Stimulated activated CD8-positive, alpha-beta memory T cell treated with anti-CD3 and anti-CD28 coated beads, Interleukin-4, amount 100 ng/mL, for 48 hours (primary cell): ENCODE measurements at places on chromosomes 4 and X.
A peak's percentile ranks its signal among the peaks of the same experiment; 100 is the strongest.

DNA sequence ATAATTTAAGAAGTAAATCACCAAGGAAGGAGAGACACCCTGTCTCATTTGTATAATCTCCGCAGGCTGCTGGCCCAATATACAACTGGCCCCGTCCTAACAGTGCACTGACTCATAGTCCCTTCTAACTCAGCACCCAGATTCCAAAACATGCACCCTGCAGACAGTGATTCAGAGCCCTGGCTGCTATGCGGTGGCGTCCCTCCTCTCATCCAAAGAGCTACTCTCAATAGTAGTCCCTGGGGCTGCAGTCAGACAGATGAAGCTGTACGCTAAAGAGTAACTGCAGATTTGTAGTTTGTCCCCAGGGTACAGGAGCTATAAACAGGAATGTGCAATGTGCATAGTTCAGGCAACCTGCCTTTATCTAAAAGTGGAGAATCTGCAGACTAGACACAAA, 23.0 kb downstream of the GABRA3 start:
- DNase-seq, result no peak

DNA sequence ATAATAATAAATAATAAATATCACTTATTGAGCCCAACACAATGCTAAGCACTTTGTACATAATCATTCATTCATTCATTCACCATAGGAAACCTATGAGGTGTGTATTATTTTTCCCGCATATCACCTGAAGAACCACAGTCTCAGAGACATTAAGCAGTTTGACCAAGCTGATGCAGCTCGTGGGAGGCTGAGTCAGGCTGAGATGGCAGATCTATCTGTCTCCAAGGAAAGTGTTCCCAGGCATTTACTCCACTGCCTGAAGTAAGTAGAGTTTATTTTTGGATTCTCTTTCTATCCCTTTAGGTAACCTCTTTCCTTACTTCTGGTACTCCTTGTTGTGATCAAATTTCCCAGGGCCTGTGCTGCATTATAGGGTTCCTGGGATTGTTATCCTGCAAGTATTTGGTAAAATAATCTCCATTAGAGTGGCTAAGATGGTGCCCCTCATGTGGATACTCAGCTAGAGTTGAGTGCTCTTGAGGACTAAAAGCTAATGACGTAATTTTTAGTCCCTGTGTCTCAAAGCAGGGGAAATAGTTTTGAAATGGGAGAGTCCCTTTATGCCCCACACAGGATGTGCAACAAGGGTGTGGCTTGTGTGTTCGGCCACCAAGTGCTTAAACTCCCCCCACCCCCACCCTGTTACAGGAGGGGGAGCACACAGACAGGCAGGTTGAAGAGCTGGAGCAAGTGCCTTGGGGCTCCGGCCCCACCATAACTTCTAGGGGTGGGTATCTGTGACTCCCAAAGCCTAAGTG, 467.0 kb downstream of the STIM2 start:
- no peak for DNase-seq

GRCh38 chrX:11698702-11699101, 33.0 kb upstream of the ARHGAP6 start:
- DNase-seq, result no peak

GRCh38 chrX:39260965-39261364, 459.7 kb downstream of the MID1IP1 start:
- DNase-seq, result no peak

- no peak for DNase-seq
Observed at GRCh38 chr4:3447431-3448395, 5.9 kb downstream of the HGFAC start.

GRCh38 chr4:82201805-82202641, 171.8 kb downstream of the HNRNPD start:
- peak; percentile 68 for DNase-seq

GRCh38 chrX:14039344-14039743, 9.7 kb upstream of the GEMIN8 start:
- peak; percentile 58 for DNase-seq

DNA sequence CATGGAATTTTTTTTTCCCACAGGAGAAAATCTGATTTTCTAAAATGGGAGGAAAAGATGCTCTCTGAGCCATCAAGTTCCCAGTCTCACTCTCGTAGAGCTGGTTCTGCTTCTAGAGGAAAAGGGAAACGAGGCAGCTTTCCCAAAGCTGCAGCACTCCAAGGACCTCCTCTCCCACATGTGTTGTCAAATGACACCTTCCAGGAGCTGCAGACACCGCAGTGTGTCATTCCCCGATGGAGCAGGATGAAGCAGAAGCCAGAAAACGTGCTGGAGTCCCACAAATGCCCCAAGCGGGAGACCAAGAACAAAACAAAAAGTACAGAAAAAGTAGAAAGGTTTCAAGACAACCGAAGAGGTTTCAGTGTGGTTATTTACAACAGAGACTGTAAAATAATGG, 348.1 kb downstream of the ARHGAP10 start:
- no peak for DNase-seq

- DNase-seq, result no peak
Observed at GRCh38 chr4:142824368-142824767, 21.7 kb downstream of the INPP4B start.

- DNase-seq, result no peak
Observed at GRCh38 chrX:38595801-38596200, 34.5 kb downstream of the TSPAN7 start.

DNA sequence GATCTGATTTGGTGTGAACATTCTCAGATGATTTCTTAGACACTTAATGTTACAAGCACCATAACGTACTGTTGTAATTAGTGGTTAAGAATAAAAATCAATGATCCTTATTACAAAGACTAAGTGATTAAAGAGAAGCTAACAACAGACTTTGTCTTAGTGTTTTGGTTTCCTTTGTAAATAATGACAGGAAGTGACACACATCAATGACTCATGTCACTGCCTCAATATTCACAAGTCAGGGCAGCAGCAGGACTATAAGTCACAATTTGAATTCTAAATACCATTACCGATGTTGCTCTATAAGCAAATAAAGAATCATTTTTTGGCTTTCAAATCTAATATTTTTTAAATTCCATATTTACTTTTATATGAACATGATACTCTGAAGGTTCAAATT, 115.8 kb upstream of the FAT4 start:
- DNase-seq, result no peak

DNA sequence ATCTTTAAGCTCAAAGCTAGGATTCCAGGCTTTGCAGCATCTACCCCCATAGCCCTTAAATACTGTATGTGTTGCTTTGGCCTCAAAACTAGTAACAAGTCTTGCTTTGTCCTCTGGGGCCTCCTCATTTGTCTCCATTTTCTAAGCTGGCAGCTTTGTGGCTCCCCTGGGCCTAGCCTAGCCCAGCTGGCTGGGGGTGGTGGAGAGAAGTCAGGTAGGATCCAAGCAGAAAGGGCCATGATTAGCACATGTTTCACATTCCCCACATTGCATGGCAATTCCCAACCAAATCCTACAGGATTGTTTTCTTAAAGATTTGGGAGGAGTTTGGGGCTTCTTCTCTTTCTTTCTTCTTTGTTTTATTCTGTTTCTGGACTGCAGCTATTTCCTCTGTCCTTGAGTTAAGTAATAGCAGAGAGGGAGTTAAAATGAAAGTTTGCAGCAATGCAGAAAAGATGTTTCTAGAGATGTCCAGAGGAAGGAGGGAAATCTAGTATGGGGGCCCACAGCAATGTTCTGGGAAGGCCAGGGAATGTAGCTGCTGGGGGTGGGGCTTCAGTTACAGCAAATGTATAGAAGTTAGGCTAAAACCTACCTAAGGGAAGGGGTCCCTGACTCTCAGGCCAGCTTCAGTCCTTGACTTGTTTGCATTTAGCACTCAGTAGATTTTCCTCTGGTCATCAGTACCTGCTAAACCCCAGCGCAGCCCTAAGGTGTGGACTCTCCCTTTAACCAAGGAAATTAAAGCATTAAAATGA, 92.1 kb downstream of the SHROOM4 start:
- DNase-seq, result no peak

- no peak for DNase-seq
Observed at GRCh38 chrX:87808576-87809243, 291.1 kb downstream of the KLHL4 start.

GRCh38 chr4:105741548-105741947, 33.0 kb downstream of the GSTCD start:
- no peak for DNase-seq

- DNase-seq, result no peak
Observed at GRCh38 chrX:105273326-105273725, 52.8 kb upstream of the TEX13A start.

DNA sequence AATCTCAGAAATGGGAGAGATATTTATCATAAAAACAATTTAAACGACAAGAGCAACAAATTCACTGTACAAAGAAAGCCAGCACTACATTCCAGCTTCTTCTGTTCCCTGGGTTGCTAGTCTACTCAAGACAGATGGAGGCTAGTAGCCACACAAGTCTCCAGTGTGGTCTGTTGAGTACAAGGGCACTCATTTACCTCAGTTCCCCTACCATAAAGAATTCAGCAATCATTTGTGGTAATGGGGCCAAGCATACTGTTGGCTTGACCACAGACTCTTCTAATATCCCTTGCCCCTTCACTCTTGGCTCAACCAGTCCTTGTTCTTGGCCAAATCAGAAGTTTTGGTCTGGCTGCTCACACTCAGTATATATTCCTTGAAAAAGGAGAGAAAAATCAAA, 212.3 kb downstream of the COX18 start:
- no peak for DNase-seq

GRCh38 chr4:99749445-99750391, 66.9 kb upstream of the DAPP1 start:
- DNase-seq, result no peak

DNA sequence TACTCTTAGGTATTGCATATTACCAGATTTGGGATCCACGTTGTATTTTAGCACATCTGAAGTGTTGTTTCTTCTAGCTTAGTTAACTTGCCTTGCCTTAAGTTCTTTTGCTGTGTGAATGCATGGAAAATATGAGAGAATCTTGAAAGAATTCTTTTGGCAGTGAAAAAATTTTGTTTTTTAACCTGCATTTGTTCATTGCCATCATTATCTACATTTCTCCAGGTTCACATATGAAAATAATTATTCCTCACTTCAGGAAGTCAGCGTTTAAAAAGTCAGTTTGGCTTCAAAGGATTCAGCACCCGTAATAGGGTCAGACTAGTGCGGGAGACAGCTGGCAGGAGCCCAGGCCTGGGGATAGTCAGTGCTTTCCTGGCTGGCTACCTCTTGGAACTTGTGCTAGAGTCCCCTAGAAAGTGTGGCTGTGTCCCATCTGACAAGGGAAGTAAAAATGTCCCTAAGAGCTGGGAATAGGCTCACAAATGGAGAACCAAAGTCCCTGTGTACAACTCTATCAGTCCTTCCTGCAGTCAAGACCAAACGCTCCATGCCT, 251.9 kb upstream of the KLF3 start:
- no peak for DNase-seq

- peak; percentile 25 for DNase-seq
Observed at GRCh38 chrX:31132821-31133241, 61.0 kb upstream of the FTHL17 start.

DNA sequence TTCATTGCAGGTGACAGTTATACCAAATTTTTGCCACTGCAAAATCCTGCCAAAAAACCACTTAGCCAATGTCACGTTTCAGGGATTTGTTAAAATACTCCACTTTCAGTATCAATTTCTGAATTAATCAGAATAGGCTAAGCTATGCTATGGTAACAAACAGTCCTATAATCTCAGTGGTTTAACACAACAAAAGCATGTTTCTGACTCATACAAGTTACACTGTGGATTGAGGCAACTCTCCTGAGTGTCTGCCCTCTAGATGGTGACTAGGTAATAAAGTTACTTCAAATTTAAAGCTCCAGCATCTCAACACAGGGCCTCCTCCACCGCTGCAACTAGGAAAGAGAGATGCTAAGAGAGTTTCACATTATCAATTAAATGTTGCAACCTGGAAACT, 23.0 kb upstream of the RADX start:
- no peak for DNase-seq

GRCh38 chr4:114366368-114366767, 232.2 kb upstream of the UGT8 start:
- DNase-seq, result no peak

DNA sequence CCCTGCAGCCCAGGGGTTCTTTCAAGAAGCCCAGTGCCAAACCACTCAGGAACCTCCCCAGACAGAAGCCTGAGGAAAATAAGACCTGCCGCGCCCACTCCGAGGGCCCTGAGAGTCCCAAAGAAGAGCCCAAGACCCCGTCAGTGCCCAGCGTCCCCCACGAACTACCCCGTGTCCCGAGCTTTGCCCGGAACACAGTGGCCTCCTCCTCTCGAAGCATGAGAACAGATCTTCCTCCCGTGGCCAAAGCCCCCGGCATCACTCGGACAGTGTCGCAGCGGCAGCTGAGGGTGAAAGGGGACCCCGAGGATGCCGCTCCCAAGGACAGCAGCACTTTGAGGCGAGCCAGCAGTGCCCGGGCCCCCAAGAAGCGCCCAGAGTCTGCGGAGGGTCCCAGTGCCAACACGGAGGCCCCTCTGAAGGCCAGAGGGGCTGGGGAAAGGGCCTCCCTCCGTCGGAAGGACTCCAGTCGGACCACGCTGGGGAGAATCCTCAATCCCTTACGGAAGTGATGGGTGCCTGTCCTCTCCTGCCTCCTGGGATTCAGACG, 40.2 kb downstream of the FHDC1 start:
- no peak for DNase-seq
